Epithelial cell of prostate (primary cell): ENCODE measurements at places on chromosomes 7 and 10.

- no peak for DNase-seq
Observed at GRCh38 chr7:84102213-84102612, 92.4 kb downstream of the SEMA3A start.

- DNase-seq: peak; percentile 90
Observed at GRCh38 chr7:134669845-134670373, 23.3 kb downstream of the BPGM start.

DNA sequence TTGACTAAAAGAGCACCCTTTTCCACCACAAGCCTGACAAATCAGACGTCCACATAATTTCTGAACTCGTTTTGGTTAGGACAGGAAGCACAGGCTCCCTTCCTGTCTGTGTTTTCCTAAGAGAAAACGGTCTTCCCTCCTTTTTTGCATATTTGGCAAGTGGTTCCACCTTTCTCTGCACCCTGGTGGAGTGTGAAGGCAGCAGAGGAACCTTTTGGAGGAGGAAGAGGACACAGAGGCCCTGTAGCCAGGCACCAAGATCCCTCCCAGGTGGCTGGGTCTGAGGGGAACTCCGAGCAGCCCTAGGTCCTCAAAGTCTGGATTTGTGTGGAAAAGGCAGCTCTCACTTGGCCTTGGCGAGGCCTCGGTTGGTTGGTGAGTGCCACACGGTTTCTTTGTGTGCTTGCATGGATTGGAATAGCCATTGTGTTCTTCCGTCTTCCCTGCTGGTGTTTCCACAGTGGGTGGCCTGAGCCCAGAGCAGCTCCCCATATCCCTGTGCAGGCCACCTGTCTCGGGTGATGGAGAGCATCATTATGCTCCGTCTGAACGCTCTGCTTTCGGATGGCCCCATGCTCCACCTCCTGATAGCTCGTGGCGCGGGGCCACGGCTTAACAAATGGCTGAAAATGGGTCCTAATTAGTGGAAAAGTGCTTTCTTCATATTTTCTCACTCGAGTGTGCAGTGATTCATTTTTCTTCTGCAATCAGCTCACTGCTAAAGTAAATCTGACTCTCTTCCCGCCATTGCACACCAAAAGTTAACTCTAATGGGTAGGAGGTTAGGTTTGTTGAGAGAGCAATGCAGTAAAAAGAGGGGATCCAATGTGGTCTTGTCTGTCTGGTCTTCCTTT is 4.2 kb downstream of the IKZF1 start:
- no peak for DNase-seq

DNA sequence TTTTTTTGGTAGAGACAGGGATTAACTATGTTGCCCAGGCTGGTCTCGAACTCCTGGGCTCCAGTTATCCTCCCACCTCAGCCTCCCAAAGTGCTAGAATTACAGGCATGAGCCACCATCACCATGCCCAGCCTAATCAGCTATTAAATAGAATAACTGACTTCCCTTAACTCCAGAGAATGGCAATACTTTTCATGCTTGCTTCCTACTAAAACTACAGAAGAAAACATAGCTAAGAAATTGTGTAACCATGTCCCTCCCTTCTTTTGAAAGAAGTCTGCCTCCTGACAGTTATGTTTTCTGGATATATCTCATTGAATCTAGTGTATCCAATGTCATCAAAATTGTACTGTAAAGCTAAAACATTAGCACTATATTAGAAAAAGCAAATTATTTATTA is 95.6 kb downstream of the KMT2C start:
- DNase-seq: no peak

- DNase-seq: no peak
Observed at GRCh38 chr7:16638282-16639280, 7.0 kb downstream of the ANKMY2 start.
